ENCODE measurements at places on chromosomes 3 and 15. TPM values are rescaled to one million over a fixed set of nuclear protein-coding genes. Genes with fewer than 3 reads are reported as not detected.
A peak's percentile ranks its signal among the peaks of the same experiment; 100 is the strongest.

SI gene
- not detected for total RNA-seq

DNA sequence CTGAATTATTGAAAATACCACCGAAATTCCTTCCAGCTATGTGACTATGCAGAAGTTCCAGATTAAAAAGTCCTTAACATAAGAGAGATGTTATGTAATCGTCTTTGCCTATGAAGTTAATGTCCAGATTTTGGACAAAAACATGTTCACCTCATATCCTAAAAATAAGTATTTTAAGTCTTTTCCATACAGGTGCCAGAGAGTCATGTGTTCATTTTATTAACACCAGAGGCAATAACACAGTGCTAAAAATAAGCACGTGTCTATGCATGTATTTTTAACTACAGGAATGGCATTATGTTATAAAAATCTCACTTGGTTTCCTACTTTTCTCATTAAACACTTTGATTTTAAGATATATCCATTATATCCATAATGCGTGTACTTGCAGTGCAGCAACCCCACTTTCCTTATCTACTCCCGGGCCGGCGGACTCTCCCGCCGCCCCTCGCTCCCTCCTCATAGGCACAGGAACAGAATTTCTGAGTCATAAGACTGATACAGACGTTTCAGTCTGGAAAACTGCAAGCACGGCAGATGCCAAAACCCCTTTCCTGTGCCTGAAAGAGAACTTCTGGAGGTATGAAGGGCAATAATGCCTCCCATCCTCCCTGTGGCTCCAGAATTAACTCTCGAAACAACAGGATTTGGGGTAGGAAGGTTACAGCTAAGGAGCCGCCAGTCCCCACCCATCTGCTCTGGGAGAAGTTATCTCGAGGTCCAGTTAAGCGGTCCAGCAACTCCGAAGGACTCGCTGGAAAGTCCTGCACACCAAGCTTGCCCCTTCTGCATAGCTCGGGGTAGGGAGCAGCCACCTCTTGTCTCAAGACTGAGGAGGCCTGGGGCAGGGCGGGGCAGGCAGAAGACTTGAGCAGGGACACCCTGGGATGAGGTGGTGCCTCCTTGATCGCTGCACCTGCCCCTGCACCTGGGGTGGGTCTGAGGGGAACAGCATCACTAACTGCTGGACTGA lies 22.3 kb upstream of the PSTPIP1 start:
- H3K4me3 ChIP-seq, result no peak overlapping the region
- H3K36me3 ChIP-seq, result no peaks in the 10 kb centered on the region
- no peaks in the 10 kb centered on the region for H3K27me3 ChIP-seq
- no peak overlapping the region for H3K27ac ChIP-seq

GRCh38 chr3:19107719-19108118 lies 40.6 kb upstream of the KCNH8 start:
- H3K4me1 ChIP-seq, result peaks cover 8% of the 10 kb centered on the region
- H3K27ac ChIP-seq, result no peak overlapping the region
- no peak overlapping the region for H3K4me3 ChIP-seq
- H3K36me3 ChIP-seq, result peaks cover 2% of the 10 kb centered on the region
- no peak for DNase-seq

GRCh38 chr15:30791239-30792175 lies 112.2 kb upstream of the FAN1 start:
- no peaks in the 10 kb centered on the region for H3K36me3 ChIP-seq
- no peak for DNase-seq
- no peaks in the 10 kb centered on the region for H3K4me1 ChIP-seq
- no peak overlapping the region for H3K27ac ChIP-seq
- H3K4me3 ChIP-seq, result no peak overlapping the region

DNA sequence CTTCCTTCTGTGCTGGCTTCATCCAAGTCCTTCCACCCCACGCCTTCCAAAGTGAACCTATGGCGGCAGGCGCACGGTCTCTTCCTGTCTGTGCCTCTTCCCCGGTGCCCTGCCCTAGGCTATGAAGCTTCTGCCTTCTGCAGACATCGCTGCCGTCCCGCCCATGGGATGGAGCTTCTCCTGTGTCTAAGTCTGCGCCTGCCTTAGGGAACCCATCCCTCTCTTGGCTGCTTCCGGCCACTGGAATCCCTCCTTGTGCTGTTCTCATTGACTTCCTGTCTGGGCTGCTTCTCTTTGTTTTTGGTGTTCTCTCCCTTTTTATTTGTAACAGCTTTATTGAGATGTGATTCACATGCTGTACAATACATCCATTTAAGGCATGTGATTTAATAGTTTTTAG lies 17.2 kb downstream of the CHCHD6 start:
- H3K27me3 ChIP-seq, result no peaks in the 10 kb centered on the region
- H3K4me3 ChIP-seq, result no peak overlapping the region
- H3K36me3 ChIP-seq, result peaks cover 20% of the 10 kb centered on the region
- no peak overlapping the region for H3K27ac ChIP-seq
- no peak for DNase-seq
- peaks cover 25% of the 10 kb centered on the region for H3K4me1 ChIP-seq

GRCh38 chr15:93485438-93486327 lies 396.7 kb upstream of the RGMA start:
- no peak for DNase-seq
- no peak overlapping the region for H3K27ac ChIP-seq
- peaks cover 17% of the 10 kb centered on the region for H3K36me3 ChIP-seq
- H3K27me3 ChIP-seq, result no peaks in the 10 kb centered on the region
- H3K4me1 ChIP-seq, result peaks cover 13% of the 10 kb centered on the region

DNA sequence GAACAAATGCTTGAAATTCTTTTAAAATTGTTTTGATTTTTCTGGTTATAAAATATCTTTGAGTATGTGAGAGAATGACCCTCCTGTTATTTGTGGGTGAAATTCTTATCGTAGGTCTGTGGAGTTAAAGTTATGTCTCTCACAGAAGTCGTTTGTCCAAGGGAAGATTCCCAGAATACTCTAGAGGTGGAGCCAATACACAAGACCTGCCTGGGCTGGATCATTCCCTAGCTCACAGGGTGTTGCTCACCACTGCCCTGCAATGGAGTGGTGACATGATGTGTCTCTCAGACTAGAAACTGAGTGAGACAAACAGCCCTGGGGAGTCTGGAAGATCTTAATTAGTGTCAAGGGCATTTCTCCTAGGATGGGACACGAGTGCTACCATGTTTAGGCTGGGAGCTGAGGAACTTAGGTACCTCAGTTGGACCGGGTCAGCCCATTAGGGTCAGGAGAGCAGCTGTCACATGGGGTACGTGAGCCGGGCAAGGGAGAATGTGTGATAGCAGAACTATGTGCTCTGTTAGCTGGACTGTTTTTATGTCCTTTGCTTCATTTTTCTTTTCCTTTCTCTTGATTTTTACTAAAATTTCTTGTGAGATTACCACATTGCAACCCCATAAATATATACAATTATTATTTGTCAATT lies 53.6 kb upstream of the MYO5C start:
- no peaks in the 10 kb centered on the region for H3K27me3 ChIP-seq
- no peak overlapping the region for H3K4me3 ChIP-seq
- no peaks in the 10 kb centered on the region for H3K4me1 ChIP-seq
- no peak for DNase-seq
- H3K36me3 ChIP-seq, result peaks cover 27% of the 10 kb centered on the region

GRCh38 chr15:66839506-66840112 lies 137.6 kb downstream of the SMAD6 start:
- H3K27me3 ChIP-seq, result peaks cover 25% of the 10 kb centered on the region
- peaks cover 6% of the 10 kb centered on the region for H3K4me1 ChIP-seq
- no peak for DNase-seq
- H3K4me3 ChIP-seq, result no peak overlapping the region
- no peak overlapping the region for H3K27ac ChIP-seq
- H3K36me3 ChIP-seq, result no peaks in the 10 kb centered on the region

GRCh38 chr3:186552408-186553031 lies 8.3 kb upstream of the CRYGS start:
- no peaks in the 10 kb centered on the region for H3K27me3 ChIP-seq
- DNase-seq, result no peak
- H3K36me3 ChIP-seq, result peaks cover 4% of the 10 kb centered on the region
- H3K27ac ChIP-seq, result peak overlapping the region; percentile 40
- no peak overlapping the region for H3K4me3 ChIP-seq

SLC51B gene
- total RNA-seq, result not detected

GRCh38 chr3:9074079-9074478 lies 110.8 kb upstream of the RAD18 start:
- no peak for DNase-seq
- no peaks in the 10 kb centered on the region for H3K27me3 ChIP-seq
- no peak overlapping the region for H3K4me3 ChIP-seq
- peaks cover 25% of the 10 kb centered on the region for H3K4me1 ChIP-seq
- peaks cover 6% of the 10 kb centered on the region for H3K36me3 ChIP-seq

CHDH gene
- 3.0 TPM for total RNA-seq

DNA sequence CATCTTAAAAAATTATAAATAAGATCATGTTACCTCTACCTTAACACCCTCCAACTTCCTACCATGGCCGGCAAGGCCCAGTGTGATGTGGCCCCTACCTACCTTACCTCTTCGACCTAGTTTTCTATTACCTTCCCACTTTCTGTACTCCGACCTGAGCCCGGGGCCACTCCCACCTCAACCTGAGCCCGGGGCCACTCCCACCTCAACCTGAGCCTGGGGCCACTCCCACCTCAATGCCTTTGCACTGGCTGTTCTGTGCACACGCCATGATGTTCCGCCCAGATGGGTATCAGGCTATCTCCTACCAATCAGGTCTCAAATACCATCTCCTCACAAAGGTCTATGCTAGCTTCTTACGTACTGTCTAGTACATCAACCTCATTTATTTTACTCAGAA lies 66.8 kb upstream of the XXYLT1 start:
- H3K36me3 ChIP-seq, result peaks cover 6% of the 10 kb centered on the region
- no peaks in the 10 kb centered on the region for H3K27me3 ChIP-seq
- no peak overlapping the region for H3K4me3 ChIP-seq
- H3K27ac ChIP-seq, result no peak overlapping the region

DNA sequence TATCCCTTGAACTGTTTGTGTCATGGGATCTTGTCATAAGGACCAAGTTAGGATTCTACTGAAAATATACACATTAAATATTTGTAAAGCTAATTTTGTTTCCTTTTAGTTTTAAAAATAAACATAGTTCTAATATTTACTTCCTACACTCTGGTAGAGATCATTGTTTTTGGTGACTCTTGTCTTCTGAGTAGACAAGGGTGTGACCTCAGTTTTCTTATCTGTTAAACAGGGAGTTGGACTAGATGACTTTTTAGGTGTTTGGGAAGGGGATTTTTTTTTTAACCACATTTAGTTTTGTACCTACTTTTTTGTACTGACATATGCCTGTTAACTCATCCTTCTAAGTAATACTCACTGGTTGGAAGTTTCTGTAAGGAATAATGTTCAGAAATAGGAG lies 30.8 kb downstream of the PLS1 start:
- no peaks in the 10 kb centered on the region for H3K36me3 ChIP-seq
- H3K27ac ChIP-seq, result no peak overlapping the region
- no peaks in the 10 kb centered on the region for H3K27me3 ChIP-seq
- no peaks in the 10 kb centered on the region for H3K4me1 ChIP-seq
- no peak for DNase-seq
- no peak overlapping the region for H3K4me3 ChIP-seq

GRCh38 chr3:15325228-15325627 lies 7.2 kb downstream of the SH3BP5 start:
- peaks cover 17% of the 10 kb centered on the region for H3K4me1 ChIP-seq
- H3K27ac ChIP-seq, result no peak overlapping the region
- H3K4me3 ChIP-seq, result no peak overlapping the region

GRCh38 chr3:133629146-133629545 lies 32.6 kb downstream of the TOPBP1 start:
- peaks cover 26% of the 10 kb centered on the region for H3K36me3 ChIP-seq
- H3K27me3 ChIP-seq, result no peaks in the 10 kb centered on the region
- no peaks in the 10 kb centered on the region for H3K4me1 ChIP-seq
- no peak overlapping the region for H3K27ac ChIP-seq
- no peak overlapping the region for H3K4me3 ChIP-seq
- no peak for DNase-seq

GRCh38 chr3:188925376-188925775 lies 246.4 kb upstream of the TPRG1 start:
- DNase-seq, result no peak
- no peaks in the 10 kb centered on the region for H3K36me3 ChIP-seq
- H3K4me1 ChIP-seq, result peaks cover 7% of the 10 kb centered on the region
- no peak overlapping the region for H3K4me3 ChIP-seq

TPRG1 gene
- 0.61 TPM for total RNA-seq

DNA sequence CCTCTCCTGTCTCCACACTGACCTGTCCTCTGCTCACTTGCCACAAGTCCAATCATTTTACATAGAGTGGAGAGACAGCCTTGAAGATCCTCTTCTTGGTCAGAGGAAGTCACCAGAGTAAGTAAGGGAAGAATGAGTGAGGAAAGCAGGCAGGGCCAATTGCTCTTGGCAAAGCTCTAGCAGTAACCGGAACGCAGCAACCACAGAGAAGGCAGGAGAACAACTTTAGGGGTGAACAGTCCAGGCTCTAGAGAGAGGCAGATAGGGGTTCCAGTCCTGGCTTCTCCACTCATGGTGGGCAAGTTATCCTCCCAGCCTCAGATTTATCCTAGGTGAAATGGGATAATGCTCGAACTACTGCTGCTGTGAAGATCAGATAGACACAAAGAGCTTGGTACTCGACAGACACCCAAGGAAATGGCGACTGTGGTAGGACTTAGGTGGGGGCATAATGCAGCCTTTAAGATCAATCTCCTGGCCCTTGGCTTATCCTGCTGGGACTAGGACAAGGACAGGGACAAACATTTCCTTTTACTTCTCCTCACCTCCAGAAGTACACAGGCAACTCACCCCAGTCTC lies 1.2 kb upstream of the ADAMTSL3 start:
- no peaks in the 10 kb centered on the region for H3K36me3 ChIP-seq
- H3K27me3 ChIP-seq, result peaks cover 90% of the 10 kb centered on the region
- H3K27ac ChIP-seq, result no peak overlapping the region

All from neural crest cell (in vitro differentiated cells).